ENCODE measurements at places on chromosomes 5 and 9.

DNA sequence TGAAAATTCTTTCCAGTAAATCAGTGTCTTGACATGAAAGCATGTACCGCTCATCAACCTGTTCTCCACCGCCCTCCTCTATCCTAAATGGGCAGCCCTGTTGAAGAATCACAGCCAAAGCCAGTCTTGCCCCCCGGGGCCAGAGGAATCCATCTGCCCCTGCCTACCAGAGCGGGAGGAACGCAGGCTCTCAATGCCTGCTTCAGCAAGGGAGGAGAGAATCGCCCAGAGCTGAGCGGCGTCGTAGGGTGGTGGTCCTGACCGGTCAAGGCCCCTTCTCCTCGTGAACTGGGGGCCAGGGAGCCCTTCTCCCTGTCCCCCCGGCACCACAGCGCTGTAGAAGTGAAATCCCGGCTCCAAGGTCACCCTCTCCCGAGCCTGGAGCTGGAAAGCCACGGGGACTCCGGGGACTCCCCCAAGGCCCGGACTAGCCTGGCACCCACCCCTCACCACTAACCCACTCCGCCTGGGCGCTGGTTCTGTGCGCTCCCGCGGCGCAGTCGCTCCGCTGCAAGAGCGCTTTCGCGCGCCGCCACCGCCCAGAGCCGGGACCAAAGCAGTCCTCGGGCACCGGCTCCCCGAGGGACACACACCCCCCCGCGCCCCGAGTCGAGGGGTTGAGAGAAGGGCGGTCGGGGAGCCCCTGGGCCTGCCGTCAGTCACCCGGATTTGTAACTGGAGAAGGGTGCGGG lies 718 bp upstream of the TMEM215 start:
- DNase-seq, result no peak

DNA sequence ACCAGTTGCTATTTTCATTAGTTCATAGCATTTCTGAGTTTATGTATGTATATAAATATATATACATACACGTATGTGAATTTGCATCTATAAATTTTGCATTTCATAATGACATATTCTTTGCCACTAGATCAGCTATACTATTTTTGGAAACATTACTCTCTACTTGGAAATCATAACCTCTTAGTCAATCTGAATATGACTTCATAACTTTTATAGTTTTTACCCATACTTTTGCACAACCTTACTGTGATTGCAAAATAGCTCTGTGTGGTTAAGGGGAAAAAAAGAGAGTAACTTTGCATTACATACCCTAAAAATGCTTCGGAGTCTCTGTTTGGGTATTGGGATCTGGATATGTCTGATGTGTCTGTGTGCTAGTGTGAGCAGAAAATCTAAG lies 44.9 kb upstream of the ADAMTSL1 start:
- no peak for DNase-seq

GRCh38 chr5:83251849-83252248 lies 174.5 kb downstream of the XRCC4 start:
- no peak for DNase-seq

DNA sequence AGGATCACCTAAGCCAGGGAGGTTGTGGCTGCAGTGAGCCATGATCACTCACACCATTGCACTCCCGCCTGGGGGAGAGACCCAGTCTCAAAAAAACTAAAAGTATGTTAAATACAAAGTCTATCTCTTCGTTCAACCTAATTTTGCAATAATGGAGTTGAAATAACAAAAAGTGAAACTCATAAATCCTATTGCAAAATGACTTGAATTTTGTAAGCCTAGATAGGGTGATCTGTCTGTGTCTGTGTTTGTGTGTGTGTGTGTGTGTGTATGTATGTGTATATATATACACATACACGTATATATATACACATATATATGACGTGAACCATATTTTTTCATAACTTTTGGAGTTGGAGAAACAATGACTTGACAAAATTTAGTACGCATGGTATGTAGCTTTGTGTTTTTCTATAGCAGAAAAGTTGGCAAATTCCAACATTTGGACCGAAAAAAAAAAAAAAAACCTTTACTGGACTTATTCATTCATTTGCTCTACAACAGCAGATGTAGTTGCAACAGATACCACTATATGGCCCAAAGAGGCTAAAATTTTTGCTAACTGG lies 76.9 kb upstream of the CDH6 start:
- DNase-seq, result no peak

DNA sequence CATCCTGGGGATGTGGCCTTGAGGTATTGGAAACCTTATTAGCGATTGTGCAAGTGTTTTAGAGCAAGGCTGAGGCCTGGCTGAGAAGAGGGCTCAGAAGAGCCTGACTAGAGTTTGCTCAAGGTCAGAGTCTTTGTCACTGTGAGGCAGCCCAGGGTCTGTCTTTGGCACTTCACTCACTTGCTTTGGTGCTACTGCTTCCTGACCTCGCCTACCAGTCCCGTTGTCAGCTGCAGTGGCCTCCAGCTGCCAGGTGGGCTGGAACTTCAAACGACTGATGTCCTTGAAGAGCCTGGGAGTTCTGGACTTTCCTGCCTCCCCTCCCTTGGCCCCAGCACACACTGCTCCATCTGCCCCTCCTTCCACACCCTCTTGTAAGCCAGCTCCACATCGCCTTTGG lies 228.0 kb downstream of the SNX18 start:
- DNase-seq, result no peak

- DNase-seq, result no peak
These were observed 16.5 kb upstream of the TRIM14 start for GRCh38 chr9:98135558-98135934.

- DNase-seq, result no peak
These were observed 8.7 kb downstream of the GALNT10 start for GRCh38 chr5:154199263-154199662.

DNA sequence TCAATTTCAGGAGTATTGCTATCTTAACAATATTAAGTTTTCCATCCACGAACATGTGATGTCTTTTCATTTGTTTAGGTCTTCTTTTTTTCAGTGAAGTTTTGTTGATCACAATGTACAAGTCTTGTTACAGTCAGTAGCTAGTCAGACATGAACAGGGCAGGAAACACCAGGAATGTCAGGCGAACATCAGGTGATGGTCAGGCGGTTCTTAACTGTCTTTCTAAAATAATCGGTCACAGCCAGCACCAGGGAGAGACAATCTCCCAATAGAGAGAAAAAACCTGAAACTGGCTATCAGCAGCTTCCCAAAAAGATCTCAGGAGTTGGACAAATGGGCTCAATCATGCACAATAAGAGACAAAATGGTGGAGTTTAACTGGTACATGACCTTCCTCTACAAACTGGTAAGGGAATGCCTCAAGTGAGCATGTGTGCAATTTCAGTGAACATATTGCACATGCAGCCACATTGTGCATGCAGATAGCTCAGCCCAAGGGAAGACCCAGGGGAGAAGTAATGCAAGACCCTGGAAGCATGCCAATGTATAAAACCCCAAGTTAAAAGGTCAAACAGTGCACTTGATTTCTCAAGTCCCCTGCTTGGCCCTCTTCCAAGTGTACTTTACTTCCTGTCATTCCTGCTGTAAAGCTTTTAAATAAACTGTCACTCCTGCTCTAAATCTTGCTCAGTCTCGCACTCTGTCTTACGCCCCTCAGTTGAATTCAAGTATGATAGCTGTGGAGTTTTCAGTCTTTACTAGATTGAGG lies 176.1 kb upstream of the RASEF start:
- DNase-seq, result no peak

- DNase-seq, result no peak
These were observed 24.5 kb downstream of the POLK start for GRCh38 chr5:75536147-75536546.

DNA sequence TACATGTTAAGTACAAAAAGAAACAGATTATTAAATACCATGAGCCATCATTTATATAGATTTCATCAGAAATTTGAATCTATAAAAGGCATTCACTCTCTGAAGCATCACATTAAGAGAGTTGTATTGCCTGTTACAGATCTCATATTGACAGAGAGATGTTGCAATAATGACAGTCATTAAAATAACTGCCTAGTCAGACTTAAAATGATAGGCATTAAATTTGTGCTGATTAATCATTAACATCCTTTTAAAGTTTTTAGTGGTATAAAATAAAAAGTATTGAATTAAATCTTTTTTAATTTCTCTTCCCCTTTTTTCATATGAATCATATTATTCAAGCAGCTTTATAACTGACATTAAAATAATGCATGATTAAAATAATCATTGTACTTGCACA lies 404.9 kb upstream of the FAM174A start:
- DNase-seq, result no peak

- DNase-seq, result no peak
These were observed 597.5 kb upstream of the MEF2C start for GRCh38 chr5:89480406-89481007.

GRCh38 chr9:3742586-3742985 lies 216.8 kb upstream of the RFX3 start:
- DNase-seq, result no peak

DNA sequence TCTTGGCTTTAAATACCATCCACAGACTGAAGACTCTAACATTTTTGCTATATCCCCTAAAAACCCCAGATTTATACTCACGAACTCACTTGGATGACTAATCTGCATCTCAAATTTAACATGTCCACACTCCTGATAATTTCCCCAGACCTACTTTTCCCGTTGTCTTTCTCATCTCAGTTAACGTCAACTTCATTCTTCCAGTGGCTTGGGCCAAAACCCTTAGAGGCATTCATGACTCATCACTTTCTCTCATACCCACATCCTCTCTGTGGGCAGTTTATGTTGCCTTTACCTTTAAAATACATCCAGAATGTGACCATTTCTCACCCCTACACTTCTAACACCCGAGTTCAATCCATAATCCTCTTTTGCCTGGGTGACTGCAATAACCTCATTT lies 96.7 kb downstream of the EDIL3 start:
- no peak for DNase-seq

DNA sequence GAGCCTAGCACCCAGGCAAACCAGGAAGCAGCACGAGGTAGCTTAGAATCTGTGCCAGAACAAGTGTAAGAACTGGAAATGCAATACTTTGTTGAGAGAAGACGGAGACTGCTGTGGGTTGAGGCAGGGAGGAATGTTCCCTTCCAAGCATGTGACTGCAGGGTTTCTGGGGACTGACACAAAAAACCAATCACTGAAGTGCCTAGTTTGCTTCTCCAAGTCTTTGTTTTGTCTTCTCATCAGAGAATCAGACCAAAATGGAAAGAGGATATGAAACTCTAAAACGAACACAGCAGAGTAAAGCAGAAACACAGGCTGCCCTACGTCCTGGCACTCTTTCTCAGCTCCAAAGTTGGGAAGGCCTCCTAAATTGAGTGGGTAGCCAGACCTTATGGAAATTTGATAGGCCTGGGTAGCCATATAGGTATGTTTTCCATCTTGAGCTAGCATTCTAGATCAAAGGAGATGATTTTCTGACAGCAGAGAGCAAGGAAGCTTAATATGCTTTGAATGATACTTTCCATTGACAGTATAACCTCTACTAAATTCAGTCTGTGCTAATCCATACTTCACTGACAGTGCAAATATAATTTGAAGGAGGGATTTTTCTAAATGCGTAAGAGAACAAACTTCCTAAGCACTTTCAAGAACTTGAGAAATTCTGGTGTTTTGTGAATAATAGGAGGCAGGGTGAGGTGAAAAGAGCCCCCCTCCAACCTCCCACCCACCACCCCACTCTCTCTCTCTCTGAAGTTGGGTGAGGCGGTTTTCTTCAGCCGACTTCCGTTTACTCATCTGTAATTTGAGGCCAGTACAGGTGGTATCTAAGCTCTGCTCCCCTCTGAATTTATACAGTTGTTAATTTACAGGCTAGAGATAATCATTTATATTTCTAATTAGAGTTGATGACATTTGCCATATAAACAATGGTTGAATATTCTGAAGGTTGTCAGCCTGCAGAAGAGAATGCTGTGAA lies 5.5 kb downstream of the ADRB2 start:
- no peak for DNase-seq

GRCh38 chr5:149063896-149064478 lies 1.1 kb upstream of the SH3TC2 start:
- DNase-seq, result no peak

GRCh38 chr9:136403538-136403914 lies 3.6 kb upstream of the SNAPC4 start:
- peak; percentile 83 for DNase-seq

GRCh38 chr9:27527702-27528075 lies 1.9 kb downstream of the MOB3B start:
- no peak for DNase-seq

GRCh38 chr9:112755016-112755427 lies 4.5 kb downstream of the SNX30 start:
- no peak for DNase-seq

GRCh38 chr9:16899606-16900005 lies 29.1 kb upstream of the BNC2 start:
- no peak for DNase-seq

DNA sequence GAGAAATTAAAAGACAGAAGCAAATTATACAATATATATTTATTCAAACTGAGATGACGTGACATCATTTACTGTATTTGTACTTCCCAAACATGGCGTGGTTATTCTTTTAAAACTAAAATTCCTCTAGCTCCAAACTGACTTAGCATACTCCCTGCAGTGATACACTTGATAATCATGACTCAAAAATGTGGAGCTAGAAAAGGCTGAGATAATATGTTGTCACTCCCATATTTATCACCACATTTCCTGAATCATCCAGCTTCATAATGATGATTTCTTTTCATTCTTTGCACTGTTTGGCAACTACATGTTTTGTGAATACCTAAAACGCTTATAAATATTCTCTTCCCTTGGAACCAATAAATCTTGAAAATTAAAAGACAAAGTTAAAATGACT lies 341.0 kb downstream of the EBF1 start:
- DNase-seq, result no peak

DNA sequence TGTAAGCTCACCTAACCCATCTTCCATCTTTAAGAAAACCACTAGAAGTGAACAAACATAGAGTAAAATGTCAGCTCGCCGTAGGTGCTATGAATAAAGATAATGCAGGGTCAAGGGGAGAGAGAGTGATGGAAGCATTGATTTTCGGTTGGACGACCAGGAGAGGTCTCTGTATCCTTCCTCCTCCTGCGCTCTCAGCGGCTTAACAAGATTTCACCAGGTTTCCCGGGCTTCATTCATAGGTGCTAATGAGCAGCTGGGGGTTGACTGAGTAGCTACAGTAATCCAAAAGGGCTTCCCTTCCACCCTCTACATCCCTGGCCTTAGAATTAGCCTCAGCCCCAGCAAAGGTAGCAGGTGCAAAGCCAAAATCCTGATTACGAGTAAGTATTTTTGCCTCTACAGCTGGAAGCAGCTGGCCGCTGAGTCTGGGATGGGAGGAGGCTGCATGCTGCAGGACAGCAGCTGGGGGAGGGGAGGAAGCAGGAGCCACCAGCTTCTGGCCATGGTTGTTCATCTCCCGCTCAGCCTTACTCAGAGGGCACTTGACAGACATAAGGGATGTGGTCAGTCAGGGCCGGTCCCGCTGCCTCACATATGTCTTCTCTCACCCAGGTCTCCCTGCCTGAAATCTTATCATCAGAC lies 112.0 kb upstream of the IL12B start:
- DNase-seq, result no peak

DNA sequence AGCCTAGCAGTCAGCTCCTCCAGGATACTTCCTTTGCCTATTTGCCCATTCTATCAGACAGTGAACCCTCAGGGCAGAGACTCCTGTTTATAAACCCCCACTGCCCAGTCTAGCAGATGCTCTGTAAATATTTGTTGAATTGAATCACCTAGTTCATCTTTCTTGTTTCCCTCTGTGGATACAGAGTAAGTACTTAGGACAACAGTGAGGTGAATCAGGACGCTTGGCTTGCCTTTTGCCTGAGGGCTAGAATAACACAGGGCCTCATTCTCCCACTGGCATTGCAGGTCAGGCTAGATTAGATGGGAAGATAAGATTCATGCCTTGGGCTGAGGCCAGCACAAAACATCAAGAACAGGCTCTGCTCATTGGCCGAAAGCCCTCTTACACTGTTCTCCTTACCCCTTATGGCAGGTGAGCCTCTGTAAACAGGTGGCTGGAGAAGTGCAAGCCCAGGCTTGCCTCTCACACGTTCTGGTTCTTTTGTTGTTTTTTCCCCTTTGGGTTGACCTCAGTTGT lies 22.2 kb downstream of the TNFSF8 start:
- peak; percentile 28 for DNase-seq
